Natural killer cell treated with Interleukin-12 subunit alpha and Interleukin-12 subunit beta and Interleukin-15 and Interleukin-18, amount 100 ng/mL, for 72 hours (primary cell): ENCODE measurements at places on chromosomes 12 and 14. TPM values are rescaled to one million over a fixed set of nuclear protein-coding genes. Genes with fewer than 3 reads are reported as not detected.

The FAM90A1 gene
- total RNA-seq = 0.36 TPM

The NRDE2 gene
- 49.6 TPM for total RNA-seq

The PDZRN4 gene
- not detected for total RNA-seq

The ACACB gene
- 11.1 TPM for total RNA-seq

The CORO1C gene
- 69.5 TPM for total RNA-seq

The TARBP2 gene
- 33.8 TPM for total RNA-seq

GRCh38 chr12:65940744-65941143 lies 116.5 kb downstream of the HMGA2 start:
- DNase-seq = no peak

DNA sequence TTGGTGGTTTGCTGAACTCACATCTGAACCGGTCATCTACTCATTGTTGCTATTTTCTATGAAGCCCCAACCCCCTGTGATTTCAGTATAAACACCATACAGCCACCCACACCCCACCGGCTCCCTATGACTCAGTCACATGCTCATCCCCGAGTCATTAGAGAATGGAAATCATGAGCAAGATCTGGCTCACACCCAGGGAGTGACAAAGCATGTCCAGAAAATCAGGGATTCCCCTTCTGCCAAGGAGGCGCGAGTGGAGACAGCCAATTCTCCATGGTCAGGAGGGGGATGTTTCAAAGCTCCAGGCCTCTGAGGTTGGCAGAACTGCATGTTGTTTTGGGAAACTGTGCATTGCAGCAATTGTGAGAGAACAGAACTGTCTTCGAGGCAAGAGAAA lies 657.5 kb upstream of the TBX3 start:
- DNase-seq = no peak

DNA sequence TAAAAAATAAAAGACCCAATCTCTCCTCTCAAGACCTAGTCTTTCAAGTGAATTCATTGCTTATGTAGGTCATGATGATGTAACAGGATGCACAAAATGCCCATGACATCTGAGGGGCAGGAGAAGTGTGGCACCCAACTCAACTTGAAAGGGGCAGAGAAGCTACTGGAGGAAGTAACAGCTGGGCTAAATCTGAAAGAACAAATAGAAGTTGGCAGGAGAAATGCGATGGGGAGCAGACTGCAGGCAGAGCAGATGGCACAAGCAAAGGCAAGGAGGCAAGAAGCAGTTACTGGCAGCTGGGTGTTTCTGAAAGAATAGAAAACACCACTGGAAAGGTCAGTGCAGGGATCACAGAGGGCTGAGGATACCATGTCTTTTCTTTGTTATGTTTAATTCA lies 14.6 kb downstream of the SLC38A4 start:
- DNase-seq = no peak

GRCh38 chr12:21169878-21170472 lies 39.0 kb downstream of the SLCO1B1 start:
- DNase-seq = peak; percentile 44

GRCh38 chr14:61406198-61406597 lies 84.8 kb downstream of the PRKCH start:
- no peak for DNase-seq

DNA sequence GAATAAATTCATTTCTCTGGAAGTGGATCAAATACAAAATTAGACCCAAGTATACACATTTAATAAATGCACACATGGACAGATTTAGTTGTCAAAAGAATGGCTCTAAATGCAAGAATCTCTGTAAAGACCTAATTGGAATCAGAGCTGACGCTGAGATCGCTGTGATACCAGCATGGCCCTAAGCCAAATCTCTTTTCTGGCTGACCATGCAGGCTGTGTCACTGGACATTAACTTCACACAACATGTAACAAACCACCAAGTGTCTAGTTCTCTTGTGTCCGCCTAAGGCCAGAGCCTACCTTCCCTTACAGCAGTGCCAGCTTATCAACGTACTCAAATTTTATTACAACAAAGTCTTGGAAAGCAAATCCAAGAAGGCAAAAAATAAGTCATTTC lies 127.5 kb downstream of the MED13L start:
- DNase-seq = no peak

GRCh38 chr12:84694116-84694515 lies 218.5 kb downstream of the SLC6A15 start:
- DNase-seq = no peak

DNA sequence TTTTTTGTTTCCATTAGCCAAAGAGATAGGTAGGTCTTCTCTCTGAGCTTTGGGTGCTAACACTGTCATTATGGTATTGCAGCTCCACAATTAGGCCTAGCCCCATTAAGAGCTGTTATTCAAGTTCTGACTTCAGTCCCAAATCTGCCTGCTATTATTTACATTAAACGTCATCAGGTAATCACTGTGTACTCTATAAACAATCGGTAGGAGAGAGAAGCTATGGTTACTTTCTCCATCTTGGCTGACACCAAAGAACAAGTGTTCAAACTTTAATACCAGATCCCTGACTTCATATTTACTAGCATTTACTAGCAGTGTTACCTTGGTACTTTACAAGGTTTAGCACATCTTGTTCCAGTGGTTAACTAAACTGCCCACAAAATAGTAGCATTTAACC lies 305.1 kb upstream of the GARIN2 start:
- no peak for DNase-seq

DNA sequence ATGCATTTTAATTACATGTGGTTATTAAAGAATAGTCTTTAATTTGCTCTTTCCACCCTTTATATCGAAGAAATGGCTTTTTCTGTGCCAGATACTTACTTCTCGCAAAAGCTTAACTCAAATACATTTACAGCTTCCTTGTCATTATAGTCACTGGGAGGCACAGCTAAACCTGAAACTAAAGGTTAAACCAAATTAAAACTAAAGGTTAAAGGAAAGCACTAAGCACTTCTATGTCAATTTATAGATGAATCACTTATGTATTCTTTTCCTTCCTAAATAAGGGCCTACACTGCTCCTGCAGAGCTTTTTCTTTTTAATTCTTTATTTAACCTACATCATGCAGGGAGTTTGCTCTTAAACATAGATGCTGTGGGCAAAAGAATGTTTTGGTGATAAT lies 9.1 kb downstream of the C14orf93 start:
- no peak for DNase-seq

GRCh38 chr14:24263848-24264247 lies 871 bp upstream of the TGM1 start:
- DNase-seq = no peak

GRCh38 chr14:95685978-95686922 lies at the start of gene TCL1B:
TCL1B (plus strand) TSS chr14:95686426; CDS start chr14:95686468, 42 bp downstream.
- DNase-seq = no peak

GRCh38 chr12:64320611-64321010 lies 69.9 kb downstream of the C12orf56 start:
- DNase-seq = no peak

- DNase-seq = no peak
These were observed 443.4 kb downstream of the GLT1D1 start for GRCh38 chr12:129296671-129297070.

DNA sequence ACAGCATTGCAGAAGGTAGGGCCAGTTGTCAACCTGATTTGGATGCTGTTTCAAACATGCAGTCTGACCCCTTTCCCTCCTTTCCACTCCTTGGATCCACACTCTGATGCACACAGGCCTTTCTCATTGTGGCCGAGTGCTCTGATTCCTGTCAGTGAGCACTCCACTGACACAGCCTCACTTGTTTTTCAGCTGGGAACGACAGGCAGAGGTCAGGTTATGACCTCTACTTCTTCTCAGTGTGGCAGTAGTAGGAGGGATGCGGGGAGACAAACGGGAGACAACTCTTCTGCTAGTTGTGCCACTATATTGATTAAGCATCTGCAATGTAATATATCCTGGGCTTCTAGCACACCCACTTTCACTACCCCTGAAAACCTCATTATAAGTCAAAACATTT lies 61.8 kb downstream of the DERA start:
- DNase-seq = no peak

- no peak for DNase-seq
These were observed 1.6 kb upstream of the CHD4 start for GRCh38 chr12:6608592-6609281.

DNA sequence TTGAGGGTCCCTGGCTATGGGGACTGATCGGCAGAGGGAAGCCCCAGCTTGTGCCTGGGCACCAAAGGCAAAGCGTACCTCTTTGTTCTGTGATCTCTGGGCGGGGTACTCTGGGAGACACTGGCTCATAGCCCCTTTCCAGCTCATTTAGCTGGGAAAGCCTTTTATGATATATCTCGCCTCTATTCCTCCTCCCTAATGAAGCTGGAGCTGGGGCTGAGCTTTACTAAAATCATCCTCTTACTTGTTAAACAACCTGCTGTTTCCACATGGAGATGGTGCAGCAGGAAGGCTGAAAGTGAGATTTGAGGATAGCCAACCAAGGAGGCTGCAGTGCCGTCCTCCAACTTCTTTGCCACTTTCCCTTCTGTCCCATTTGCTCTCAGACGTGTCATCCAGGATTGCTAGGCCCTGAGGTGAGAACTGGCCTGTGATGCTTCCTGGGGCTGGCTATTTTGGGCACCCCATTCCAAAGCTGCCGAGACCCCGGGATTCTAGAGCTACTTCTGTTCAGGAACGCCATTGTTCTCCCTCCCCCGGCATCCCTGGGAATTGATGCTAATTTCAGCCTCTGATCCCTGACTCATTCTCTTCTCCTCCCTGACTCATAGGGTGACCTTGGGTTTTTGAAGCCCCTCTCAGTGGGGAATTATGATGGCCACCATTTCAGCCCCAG lies 16.0 kb downstream of the PDE1B start:
- no peak for DNase-seq

DNA sequence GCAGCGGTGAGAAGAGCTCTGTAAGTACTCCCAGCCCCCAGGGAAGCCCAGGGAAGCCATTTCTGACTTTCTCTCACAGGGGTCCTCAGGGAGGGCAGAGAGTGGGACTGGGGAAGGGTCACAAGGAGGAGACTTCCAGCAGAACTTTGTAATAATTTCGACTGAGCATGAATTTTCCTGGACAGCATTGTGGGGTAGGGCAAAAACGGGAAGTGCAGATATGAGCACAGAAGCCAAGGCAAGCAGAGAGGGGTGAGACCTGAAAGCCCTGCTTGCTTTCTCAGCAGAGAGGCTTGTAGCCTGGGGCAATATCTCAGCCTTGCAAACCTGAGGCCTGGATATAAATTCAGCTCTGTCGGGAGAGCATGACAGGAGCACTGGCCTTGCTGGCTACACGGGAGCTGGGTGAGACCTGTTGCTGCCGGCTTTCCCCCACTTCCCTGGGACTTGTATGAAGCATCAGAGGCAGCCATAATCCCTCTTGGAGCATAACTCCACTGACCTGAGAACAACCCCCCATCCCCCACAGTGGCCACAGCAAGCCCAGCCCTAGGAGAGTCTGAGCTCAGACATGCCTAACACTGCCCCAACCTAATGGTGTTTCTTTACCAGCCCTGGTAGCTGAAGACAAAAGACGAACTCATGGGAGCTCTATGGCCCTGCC lies 9.8 kb upstream of the IQSEC3 start:
- no peak for DNase-seq

- no peak for DNase-seq
These were observed 2.1 kb upstream of the DLST start for GRCh38 chr14:74879427-74880182.

DNA sequence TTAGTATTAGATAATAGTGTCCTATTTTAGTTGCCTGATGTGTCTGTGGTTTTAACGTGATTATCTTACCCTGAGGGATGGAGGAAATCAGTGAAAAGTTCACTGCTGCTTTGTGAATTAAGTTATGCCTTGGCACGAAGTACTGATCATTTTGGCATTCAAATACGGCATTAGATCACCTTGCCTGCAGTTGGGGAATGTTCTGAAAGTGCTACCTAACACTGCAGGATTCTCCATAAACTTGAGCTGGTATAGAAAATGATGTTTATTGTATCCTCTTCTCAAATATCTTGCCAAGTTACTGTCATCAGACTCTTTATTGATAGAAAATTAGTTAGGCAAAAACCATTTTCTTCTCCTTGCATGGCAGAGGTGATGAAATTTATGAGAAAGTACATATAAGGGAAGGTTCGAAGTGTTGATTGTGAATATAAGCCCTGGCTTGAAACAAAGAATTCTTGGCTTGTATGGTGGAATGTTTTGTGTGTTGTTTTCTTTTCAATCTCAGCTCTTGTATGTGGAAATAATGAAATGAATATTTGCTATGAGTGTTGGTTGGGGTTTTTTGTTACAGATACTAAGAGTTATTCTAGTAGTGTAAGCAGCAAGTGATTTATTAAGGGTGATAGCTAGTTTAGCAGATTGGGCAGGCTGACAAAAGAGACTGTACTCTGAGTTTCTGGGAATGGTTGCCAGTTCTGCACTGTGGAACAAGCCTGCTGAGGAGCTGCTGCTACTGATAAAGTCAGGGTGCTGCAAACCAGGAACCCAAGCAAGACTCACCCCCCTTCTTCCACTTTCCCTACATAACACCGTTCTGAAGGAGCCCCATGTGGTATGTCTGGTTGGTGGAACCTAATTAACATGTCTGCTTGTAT lies 448.3 kb downstream of the PCNX1 start:
- no peak for DNase-seq

DNA sequence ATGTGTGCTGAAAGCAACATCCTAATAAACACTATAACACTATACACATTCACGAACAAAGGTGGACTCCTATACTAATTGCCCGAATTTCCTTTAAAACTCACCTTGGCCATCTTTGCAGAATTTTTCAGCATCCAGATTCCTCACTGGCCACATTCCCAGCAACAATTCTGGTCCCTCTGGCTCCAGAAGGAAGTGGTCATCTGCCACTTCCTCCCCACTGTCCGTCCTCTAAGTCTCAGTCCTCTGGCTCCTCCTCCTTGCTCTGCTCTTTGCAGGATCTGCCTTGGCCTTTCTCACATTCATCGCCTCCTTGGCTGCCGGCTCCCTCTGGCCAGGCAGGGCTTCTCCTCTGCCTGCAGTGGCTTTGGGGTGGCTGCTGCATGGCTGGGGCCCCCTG lies 426.0 kb downstream of the FUT8 start:
- no peak for DNase-seq

- DNase-seq = no peak
These were observed 126.7 kb upstream of the BTG1 start for GRCh38 chr12:92272061-92272964.

- no peak for DNase-seq
These were observed 34.7 kb downstream of the KCNA5 start for GRCh38 chr12:5078423-5078822.

GRCh38 chr12:47753021-47754001 lies 5.4 kb downstream of the RAPGEF3 start:
- DNase-seq = no peak

DNA sequence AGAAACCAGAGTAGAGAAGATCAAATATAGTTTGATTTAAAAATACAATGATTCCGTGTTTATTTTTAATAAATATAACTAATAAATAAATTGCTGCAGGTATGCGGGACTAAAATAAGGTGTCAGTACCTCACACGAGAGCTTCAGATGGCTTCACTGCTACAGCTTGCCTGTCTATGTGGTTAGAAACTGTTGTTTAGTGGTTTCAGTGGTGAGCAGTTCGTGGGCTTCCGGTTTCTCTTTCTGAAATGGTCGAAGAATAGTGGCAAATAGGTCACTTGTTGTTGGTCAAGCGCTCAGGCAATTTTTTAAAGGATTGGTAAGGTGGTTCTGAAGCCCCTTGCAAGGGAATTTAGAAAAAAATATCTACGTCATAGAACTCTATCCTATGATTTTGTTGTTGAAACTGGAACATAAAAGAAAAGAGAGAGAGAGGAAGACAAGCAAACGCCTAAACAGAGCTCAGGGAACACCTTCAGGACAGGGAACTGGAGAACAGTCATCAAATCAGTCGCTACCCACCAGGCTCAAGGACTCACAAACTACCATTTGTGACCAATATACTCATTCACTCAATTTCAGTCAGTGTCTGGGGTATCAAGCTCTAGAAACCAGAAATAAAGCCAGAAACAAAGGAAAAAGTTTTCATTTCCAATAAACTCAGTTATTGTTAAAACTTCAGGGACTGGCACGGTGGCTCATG lies 31.3 kb downstream of the GABARAPL1 start:
- DNase-seq = peak; percentile 87
